DMS79 (cell line): ENCODE measurements at places on chromosomes 6 and 20.

- no peak for DNase-seq
Measured at GRCh38 chr6:108698593-108699289, 138.0 kb downstream of the FOXO3 start.

- DNase-seq = no peak
Measured at GRCh38 chr6:5481750-5482149, 220.4 kb downstream of the FARS2 start.

GRCh38 chr6:24848461-24848860, 49.7 kb upstream of the ARMH2 start:
- DNase-seq = peak; percentile 23

DNA sequence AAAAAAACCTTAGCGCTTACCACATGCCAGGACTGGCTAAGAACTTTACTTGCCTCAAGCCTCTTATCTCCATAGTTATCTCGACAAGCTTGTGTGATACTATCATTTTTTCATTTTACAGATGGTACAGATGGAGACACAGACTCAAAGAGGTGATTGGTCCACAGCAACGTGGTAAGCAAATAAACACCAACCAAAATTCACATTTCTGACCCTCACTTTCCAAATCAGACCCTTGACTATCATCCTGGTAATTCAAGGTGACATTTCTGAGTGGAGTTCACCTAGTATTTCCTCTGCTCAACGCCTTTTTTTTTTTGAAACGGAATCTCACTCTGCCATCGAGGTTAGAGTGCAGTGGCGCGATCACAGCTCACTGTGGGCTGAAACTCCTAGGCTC, 25.9 kb upstream of the ILRUN start:
- DNase-seq = no peak

DNA sequence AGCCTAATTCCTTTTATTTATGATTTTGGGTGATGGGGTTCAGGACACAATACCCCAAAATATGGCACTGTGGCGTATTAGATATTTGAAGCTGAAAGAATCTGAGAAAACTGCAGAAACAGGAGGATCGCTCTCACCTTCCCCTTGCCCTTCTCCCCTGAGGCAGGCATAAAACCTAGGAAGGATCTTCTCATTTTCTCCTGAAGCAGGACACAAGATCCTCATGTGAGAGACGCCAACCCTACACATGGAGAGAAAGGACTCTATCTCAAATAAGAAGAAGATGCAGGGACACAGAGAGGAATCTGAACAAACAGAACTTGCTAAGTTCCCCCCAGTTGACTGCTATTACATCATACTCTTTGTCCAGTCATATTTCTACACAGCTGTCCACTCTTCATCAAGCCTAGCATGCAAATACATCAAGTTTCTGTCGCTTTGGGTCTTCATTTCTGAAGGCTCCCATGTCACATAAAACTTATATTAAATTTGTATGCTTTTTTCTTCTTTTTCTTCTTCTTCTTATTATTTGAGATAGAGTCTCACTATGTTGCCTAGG, 109.0 kb downstream of the DTNBP1 start:
- no peak for DNase-seq

GRCh38 chr6:32128751-32129296, 778 bp upstream of the ATF6B start:
- DNase-seq = no peak

DNA sequence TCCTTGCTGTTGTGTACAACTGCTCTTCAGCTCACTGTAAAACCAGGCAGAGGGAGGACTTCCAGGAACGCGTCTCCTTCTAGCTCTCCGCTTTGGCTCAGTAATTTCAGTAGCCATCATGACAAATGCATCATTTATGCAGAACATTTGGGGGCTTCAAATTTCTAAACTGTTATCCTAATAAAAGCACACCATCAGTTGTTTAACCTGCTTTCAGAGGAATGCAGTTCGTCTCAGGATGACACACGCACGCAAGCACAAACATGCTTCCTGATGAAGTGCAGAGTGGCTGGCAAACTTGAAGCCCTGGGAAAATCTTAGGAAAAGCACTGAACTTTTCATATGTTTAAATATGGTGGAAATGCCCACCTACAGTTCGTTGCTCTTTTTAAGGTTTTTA, 24.4 kb downstream of the SLC22A23 start:
- DNase-seq = no peak

DNA sequence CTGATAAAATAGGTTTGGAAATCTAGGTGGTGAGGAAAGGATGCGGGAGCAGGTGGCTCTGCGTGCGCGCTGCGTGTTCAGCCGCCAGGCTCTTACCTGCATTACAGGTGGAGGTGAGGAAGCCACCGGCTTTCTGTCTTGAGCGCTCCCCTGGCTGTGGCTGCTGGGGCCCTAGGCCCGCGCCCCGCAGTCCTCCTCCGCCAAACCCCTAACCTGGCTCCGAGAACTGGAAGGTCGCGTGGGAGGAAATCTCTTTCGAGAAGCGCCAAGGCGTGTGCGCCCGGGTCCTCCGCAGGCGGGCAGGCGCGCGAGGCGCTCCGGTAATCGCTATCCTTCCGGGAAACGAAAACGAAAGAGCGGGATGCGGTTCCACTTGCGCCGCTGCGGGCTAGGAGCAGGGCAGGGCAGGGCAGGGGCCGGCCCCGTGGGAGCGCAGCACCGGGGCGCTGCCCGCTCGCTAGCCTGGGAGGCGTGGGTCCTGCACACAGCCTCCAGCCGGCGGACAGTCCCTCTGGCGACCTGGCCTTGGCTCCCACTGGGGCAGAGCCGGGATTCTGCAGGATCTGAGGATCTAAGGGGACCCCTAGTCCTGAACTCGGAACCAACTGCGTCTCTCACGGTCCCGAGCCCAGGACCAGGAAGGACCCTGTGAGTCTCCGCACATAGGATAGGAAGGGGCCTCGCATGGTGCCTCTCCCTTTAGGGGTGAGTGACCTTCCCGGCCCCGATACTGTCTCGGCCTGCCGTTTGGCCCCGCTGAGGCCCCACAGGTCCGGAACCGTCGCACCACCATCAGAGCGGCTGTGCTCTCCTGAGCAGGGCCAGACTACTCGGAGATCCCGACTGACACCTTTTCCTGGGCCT, at the start of gene ETV7:
TSS of gene ETV7 (minus strand) at position 230 of the 864 bp plus-strand sequence. CDS start at position 102, 128 bp downstream.
- no peak for DNase-seq

DNA sequence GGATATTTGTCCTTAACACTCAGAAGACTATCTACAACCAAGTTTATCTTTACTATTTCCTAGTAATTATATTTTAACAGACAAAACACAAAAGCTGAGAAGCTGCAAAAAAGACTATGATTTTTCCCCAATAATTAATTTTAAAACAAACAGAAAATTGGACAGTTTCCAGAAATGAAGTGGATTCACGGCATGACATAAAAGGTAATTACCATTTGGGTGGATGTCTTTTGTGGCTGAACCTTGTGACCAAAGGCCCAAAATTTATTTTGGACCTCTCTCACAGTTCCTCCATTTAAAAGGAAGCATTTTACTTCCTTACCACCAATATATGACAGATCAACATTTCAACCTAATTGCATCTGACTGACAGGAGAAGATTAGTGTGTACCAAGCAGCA, 90.2 kb downstream of the GMDS start:
- no peak for DNase-seq

DNA sequence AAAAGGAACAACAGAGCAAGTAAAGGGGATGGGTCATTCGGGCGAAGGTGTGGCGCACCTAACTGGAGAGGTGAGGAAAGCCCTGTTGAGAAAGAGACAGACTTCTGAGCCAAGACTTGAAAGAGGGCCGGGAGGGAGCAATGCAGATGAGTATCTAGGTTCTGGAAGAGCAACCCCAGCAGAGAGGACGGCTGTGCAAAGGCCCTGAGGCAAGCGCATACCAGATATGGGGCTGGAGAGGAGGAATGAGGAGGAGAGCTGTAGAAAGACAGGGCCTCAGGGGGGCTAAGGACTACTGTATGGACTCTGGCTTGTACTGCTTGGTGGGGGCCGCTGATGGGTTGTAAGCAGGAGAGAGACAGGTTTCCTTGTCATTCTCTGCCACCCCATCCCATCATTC, 21.9 kb downstream of the TRERF1 start:
- DNase-seq = no peak

GRCh38 chr6:19749722-19750121, 87.4 kb upstream of the ID4 start:
- DNase-seq = no peak

DNA sequence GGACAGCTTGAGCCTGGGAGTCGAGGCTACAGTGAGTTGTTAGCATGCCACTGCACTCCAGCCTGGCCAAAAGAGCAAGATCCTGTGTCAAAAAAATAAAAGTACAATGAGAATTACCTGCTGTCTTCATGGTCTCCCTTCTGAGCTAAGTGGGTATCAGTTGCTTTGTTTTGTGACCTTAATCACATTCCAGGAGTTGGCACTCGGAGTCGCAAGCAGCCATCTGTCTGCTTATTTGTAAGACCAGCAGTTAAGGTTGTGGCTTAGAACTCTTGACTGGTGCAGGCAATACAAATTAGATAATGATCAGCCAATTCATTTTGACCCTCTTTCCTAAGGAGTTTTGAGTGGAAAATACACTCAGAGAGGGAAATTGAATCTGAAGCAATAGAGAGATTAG, 114.0 kb downstream of the MYO6 start:
- no peak for DNase-seq

DNA sequence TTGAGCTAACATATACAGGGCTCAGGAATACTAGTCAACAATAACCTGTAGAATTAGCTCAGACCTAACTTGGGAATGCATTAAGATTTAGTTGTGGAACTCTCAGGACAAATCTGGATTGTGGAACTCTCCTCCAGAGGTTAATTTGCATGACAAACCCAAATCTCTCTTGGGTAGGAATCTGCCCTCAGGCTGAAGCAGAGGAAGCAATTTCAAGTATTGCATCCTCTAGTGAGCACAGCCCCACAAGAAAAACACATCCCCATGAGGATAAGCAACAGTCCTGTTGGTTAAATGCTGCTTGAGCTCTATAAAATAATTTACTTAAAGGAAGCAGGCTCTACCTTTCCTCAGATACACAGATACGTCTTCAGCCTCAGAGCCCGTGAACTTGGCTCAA, 170.9 kb upstream of the STXBP5 start:
- DNase-seq = no peak

DNA sequence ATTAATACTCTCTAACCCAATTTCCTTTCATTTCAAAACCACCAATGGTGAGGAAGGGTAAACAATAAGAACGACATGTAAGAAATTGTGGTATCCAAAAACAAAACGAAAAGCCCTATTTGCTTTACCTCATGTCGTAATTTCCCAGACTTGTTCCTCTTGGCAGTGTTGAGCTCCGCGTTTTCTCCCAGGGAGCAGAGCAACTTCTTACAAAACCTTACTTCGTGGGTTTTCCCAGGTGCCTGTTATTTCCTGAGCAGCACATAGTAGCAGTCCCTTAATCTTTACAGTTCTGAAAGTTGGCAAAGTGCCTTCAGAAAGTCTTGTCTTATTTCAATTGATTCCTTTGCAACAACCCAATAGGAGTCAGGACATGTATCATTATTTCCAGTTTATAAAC, 207.9 kb upstream of the MARCKS start:
- DNase-seq = no peak

DNA sequence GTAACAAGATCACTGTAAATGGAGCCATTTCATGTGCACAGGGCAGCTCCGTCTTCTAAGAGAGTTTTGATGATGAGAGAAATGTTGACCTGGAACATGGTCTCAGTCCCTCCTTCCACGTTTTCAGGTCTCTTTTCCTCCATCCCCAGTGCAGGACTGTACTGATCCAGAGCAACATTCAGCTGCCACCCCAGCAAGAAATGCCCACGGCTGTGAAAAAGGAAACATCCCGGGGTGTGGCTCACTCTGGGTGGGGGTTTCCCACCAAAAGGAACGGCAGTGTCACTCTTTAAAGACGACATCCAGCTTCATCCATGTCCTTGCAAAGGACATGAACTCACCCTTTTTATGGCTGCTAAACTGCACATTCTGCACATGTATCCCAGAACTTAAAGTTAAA, 92.6 kb downstream of the ERMARD start:
- DNase-seq = no peak

- DNase-seq = no peak
Measured at GRCh38 chr6:39082310-39082709, 32.7 kb downstream of the SAYSD1 start.

DNA sequence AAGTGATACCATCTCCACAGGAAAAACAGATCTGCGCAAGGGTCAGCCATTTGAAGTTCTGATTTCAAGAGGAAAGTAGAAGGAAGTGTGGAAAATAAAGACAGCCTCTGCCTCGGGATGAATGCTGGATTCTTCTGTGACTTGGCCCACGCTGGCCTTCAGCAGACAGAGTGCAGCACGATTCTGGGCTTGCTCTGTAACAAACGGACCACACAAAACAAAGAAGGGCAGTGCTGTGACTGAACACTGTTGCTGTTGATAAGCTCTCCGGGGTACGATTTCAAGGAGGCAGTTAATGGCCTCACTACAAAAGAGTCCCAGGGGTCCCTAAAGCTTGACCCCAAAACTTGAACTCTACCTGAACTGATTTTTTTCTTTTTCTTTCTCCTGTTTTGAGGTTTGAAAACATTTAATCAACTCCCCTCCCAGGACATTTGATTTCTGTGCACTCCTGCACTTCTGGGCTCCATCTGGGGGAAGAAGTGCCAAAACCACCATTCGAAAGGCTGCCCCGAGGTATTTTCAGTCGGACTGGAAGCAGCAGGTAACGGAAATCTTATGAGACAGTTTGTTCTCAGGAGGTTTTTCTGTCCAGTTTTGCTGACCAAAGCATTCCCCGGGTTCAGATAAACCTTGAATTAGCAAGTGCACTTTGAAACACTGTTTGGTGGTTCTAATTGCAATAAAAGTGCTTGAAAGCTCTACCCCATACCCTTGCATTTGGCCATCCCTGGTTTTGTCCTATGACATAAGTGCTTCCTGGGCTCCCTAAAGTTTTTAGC, 189.6 kb downstream of the MYLK4 start:
- no peak for DNase-seq

DNA sequence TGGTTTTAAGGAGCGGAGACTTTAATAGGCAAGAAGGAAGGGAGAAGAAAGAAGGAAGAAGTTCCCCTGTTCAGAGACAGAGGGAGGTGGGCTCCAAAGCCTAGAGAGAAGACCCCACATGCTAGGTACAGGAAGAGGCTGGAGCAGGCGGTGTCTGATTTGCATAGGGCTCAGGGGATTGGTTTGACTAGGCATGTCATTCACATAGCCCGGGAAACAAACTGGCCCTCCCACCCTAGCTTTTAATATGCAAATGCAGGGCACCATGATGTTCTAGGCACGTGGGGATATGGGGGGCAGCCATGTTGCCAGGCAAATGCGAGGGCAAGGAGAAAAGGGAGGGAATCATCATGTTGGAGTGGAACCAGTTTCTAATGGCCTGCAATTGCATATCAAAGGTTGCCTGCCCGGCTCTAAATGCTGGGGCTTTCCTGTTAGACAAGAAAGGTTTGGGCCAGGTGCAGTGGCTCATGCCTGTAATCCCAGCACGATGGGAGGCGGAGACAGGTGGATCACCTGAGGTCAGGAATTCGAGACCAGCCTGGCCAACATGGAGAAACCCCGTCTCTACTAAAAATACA, 34.3 kb upstream of the AGPAT4 start:
- no peak for DNase-seq

DNA sequence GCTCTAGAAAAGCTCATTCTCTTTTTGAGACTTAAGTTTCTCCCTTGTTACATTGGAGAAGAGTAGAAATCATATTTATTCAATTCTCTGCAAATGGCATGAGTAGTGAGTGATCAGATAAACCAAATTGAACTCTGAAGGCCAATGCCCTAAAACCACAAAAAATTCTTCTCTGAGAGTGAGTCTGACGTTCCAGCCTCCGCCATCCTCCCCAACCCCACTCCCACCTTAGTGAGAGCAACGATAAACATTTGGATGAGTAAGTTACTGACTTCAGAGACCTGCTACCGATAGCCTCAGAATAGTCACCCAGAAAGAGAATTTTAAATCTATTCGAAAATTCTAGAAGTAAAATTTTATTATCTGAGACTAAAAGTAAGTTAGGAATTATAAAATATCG, 94.6 kb downstream of the TFAP2A start:
- DNase-seq = no peak

- no peak for DNase-seq
Measured at GRCh38 chr6:166223079-166223478, 55.4 kb upstream of the TBXT start.
